Sigmoid colon (tissue), 7 donors: ENCODE measurements at places on chromosomes 2 and 18. TPM values are rescaled to one million over a fixed set of nuclear protein-coding genes. Genes with fewer than 3 reads are reported as not detected.

DNA sequence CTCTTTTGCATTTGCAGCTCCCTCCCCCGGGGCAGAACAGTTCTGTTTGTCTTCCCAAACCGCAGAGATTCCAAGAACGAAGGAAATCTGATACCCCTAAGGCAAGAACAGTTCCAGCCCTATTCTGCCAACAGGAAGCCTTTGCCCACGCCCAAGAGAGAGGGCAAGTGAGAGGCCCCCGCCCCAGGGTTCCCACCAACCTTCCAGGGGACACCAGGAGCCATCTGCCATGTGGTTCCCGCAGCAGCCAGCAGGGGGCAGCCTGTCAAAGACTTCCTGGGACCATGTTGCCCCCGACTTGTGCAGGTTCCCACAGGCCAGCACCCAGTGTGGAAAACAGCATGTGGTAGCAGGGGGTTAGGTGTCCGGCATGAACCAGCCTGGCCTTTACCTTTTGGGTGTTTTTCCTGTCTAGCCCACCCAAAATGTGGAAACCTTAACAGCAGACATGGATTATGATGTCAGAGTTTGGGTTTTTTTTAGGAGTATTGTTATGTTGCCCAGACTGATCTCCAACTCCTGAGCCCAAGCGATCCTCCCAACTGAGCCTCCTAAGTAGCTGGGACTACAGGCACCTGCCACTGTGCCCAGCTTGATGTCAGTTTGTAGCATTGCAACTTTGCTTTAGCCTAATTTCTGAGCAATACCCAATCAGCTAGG, 21.7 kb upstream of the EFHD1 start:
- no peaks in the 10 kb centered on the region for H3K4me1 ChIP-seq
- no peak overlapping the region for H3K4me3 ChIP-seq
- DNase-seq = no peak
- no peaks in the 10 kb centered on the region for H3K36me3 ChIP-seq
- H3K27ac ChIP-seq = no peak overlapping the region

DNA sequence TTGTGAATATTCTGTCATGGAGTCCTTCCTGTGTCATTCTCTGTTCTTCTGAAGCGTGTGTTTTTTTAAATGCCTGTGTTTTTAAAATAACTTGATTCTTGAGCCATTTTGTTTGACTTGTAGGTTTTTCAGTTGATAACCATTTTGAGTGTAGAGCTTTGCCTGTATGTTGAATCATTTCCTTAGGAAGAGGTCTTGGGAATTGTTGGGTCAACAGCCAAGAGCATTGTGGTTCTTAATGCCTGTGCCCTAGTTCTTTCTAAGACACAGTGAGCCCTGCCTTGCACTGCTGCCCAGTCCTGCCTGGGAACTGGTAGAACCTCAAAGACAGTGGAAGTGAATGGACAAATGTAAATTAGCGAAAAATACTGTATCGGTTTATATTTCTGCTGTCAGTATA, 25.9 kb downstream of the RAB12 start:
- no peak for DNase-seq
- no peaks in the 10 kb centered on the region for H3K27me3 ChIP-seq
- H3K4me1 ChIP-seq = no peaks in the 10 kb centered on the region

DNA sequence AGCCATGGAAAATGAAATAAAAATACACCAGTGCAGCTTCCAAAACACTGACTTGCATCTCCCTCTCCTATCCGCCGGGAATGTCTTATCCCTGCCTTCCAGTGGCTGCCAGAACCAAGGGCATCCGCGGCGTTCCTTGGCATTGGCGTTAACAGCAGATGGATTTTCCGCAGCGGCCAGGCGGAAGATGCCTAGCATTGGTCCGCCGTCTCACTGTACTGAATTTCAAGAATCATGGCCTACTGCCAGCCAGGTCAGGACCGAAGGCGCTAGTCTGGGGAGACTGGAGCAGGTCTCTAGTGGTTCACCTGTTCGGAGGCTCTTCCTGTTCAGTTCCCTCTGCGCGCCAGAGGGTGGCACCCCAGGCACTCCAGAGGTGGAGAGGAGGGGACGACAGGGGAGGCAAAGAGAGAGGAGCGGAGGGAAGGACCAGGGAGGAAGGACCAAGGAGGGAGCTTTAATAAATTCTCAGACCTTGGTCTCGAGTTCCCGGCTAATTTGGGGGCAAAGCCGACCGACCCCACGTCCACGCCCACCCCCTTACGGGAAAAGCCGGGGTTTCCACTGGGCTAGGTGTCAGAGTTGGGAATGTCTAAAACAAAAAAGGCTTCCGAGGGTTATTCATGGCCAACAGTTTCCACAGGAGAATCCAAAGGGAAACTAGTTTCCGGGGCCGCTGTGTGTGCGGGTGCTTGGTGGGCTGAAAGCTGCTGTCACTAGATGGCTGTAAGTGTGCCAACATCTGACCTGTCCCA, 3.7 kb upstream of the BCL2L11 start:
- H3K36me3 ChIP-seq = no peaks in the 10 kb centered on the region
- H3K27me3 ChIP-seq = peaks cover 80% of the 10 kb centered on the region
- peak; percentile 81 for DNase-seq
- peak overlapping the region; percentile 76 for H3K4me3 ChIP-seq
- H3K4me1 ChIP-seq = peaks cover 48% of the 10 kb centered on the region

- no peaks in the 10 kb centered on the region for H3K4me1 ChIP-seq
- H3K27me3 ChIP-seq = no peaks in the 10 kb centered on the region
- DNase-seq = no peak
- H3K4me3 ChIP-seq = no peak overlapping the region
- H3K36me3 ChIP-seq = no peaks in the 10 kb centered on the region
Measured at GRCh38 chr18:22267225-22267624, 97.8 kb downstream of the GATA6 start.

DNA sequence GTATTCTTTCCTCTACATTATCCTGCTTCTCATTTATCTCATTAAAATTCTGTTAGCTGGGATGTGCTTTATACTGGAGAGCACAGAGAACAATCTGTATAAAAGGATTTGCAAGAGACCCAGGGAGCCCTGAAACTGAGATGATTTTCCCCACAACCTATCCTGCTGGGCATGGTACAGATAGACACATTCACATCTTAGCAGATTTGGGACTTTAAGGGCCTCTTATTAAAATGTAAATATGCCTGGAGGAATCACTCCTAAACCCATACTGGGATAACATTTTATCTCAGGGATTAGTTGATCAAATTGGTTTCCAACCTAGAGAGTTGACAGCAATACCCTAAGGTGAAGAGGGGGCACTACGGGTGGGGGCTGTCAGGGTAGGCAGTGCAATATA, 45.5 kb downstream of the AOX1 start:
- no peaks in the 10 kb centered on the region for H3K36me3 ChIP-seq
- DNase-seq = no peak
- H3K4me3 ChIP-seq = no peak overlapping the region
- no peaks in the 10 kb centered on the region for H3K27me3 ChIP-seq
- no peaks in the 10 kb centered on the region for H3K4me1 ChIP-seq
- no peak overlapping the region for H3K27ac ChIP-seq

GRCh38 chr2:63580651-63581297, 7.5 kb downstream of the WDPCP start:
- no peaks in the 10 kb centered on the region for H3K36me3 ChIP-seq
- no peaks in the 10 kb centered on the region for H3K27me3 ChIP-seq
- peak overlapping the region; percentile 68 for H3K27ac ChIP-seq
- no peak overlapping the region for H3K4me3 ChIP-seq

DNA sequence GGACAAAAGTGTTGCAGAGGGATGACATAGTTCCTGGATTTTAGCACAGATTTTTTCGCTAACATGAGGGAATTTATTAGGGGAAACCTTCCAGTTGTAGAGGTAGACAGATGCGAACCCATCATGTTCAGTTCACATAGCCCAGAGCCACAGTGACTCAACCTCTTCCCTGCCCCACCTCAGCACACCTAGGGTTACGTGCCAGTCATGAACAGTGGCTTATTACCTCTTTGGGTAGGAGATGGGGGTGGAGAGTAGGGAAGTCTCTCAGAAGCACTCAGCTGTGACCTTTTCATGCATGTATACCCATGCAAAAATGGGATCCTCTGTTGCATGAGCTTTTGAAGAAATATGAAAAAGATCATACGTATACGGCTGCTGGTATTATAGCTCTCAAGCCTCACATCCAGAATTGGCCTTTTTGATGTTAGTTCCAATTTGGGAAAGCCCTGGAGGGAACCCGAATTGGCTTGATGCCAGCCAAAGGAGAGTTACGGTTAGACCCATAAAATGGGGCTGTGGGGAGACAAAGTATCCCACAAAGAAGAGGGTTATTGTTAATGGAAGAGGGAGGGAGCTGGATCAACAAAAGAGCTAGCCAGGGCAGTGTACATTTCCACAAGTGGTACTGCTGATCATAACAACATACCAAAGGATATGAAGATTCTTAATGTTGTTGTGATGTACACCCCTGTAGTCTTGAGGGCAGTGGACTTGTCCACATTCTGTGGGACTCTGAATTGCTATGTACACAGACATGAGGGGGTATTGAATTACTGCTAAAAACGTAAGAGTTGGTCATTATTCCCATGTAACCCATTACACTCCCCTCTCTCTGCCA, 4.9 kb downstream of the TANC1 start:
- H3K36me3 ChIP-seq = no peaks in the 10 kb centered on the region
- DNase-seq = no peak
- H3K27ac ChIP-seq = no peak overlapping the region
- H3K27me3 ChIP-seq = no peaks in the 10 kb centered on the region

GRCh38 chr18:10074110-10074509, 160.3 kb downstream of the VAPA start:
- no peak for DNase-seq
- no peaks in the 10 kb centered on the region for H3K27me3 ChIP-seq
- H3K4me1 ChIP-seq = no peaks in the 10 kb centered on the region
- H3K27ac ChIP-seq = no peak overlapping the region

GRCh38 chr2:127588241-127588640, 52.8 kb downstream of the MYO7B start:
- H3K4me3 ChIP-seq = no peak overlapping the region
- no peaks in the 10 kb centered on the region for H3K36me3 ChIP-seq
- DNase-seq = no peak
- H3K27me3 ChIP-seq = no peaks in the 10 kb centered on the region
- no peaks in the 10 kb centered on the region for H3K4me1 ChIP-seq

GRCh38 chr2:75428060-75428459, 132.7 kb downstream of the EVA1A start:
- no peak overlapping the region for H3K4me3 ChIP-seq
- no peak for DNase-seq
- H3K27ac ChIP-seq = no peak overlapping the region
- no peaks in the 10 kb centered on the region for H3K4me1 ChIP-seq

DNA sequence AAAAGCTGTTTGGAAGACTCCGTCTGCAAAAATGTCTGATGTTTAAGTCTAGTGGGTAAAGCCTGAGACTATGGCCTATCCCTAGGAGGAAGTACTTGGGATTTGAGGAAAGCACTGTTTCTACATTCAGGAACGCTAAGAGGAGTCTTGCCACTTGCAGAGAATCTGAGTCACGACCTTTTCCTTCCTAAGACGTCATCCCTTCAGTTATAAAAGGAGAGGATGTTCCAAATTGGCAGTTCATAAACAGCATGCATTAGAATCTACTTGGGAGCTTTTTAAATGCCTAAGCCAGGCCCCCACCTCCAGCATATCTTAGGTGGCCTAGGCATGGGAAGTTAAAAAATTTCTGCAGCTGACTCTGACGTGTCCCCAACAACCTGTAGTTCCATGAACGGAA, 125.9 kb downstream of the TTC32 start:
- no peak overlapping the region for H3K4me3 ChIP-seq
- DNase-seq = no peak
- H3K27ac ChIP-seq = no peak overlapping the region
- H3K4me1 ChIP-seq = peaks cover 28% of the 10 kb centered on the region
- H3K36me3 ChIP-seq = no peaks in the 10 kb centered on the region

- H3K27ac ChIP-seq = no peak overlapping the region
- H3K36me3 ChIP-seq = no peaks in the 10 kb centered on the region
- H3K27me3 ChIP-seq = no peaks in the 10 kb centered on the region
- H3K4me3 ChIP-seq = no peak overlapping the region
- no peak for DNase-seq
Measured at GRCh38 chr2:11506611-11506969, 27.3 kb upstream of the GREB1 start.

DNA sequence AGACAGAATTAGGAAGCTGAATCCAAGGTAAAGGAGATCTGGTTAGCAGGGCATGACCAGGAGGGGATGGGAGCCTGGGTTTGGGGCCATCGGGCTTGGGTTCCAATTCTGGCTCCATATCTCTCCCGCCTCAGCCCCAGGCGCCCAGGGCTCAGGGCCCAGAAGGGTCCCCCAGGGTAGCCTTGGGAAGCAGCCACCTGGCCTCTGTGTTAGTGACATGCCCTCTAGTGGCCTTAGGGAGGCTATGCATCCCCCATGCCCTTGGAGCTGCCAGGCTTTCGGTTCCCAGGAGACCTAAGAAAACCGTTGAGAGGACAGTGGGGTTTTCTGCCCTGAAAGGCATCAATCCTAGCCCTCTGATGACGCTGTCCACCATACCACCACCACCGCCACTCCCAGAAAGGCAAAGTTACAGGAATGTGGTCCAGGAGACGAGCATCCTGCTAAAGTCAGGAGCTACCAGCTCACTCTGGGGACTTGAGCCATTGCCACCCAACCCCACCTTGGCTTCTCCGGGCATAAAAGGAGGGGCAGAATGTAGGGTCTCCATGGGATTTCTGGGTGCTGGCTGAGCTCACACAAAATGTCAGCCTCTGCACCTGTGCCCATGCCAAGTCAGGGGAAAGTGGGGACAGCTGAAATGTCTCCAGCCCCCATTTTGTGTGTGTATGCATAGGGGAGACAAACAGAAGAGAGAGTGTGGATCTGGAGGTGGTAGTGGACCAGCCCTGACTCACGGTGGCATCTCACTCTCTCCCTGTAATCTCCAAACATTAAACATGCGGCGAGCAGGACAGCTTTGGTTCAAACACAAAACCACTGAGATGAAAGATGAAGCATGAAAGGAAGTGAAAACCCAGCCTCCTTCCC, 56.5 kb downstream of the EMX1 start:
- no peaks in the 10 kb centered on the region for H3K36me3 ChIP-seq
- H3K27me3 ChIP-seq = no peaks in the 10 kb centered on the region
- H3K4me1 ChIP-seq = no peaks in the 10 kb centered on the region
- H3K4me3 ChIP-seq = no peak overlapping the region
- H3K27ac ChIP-seq = no peak overlapping the region

DNA sequence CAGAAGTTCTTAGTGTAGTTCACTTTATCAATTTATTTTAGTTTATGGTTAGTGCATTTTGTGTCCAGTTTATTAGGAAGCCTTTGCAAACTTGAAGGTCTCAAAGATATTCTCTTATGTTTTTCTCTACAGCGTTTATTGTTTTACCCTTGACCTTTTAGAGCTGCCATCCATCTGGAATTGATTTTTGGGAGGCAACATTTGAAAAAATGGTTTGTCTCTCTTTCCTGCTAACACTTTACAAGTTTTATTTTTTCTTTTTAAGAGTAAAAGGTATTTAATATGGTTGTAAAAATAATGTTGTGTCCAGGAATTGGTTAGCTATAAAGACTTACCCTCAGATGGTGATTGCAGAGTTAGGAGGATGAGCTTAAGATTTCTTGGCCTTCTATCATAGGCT, 14.0 kb downstream of the GORASP2 start:
- no peaks in the 10 kb centered on the region for H3K27me3 ChIP-seq
- H3K4me3 ChIP-seq = no peak overlapping the region
- no peak overlapping the region for H3K27ac ChIP-seq
- no peaks in the 10 kb centered on the region for H3K4me1 ChIP-seq
- no peaks in the 10 kb centered on the region for H3K36me3 ChIP-seq

REG3A gene
- total RNA-seq = not detected

ASIC4 gene
- not detected for total RNA-seq

GPR17 gene
- total RNA-seq = 0.36 TPM

CPLX4 gene
- total RNA-seq = 0.33 TPM

ACMSD gene
- total RNA-seq = not detected

VSNL1 gene
- 0.36 TPM for total RNA-seq

APLF gene
- 11.1 TPM for total RNA-seq

CD8B2 gene
- not detected for total RNA-seq

TGFA gene
- total RNA-seq = 0.33 TPM

PSMA8 gene
- not detected for total RNA-seq

TNFAIP6 gene
- 3.6 TPM for total RNA-seq

CCDC141 gene
- 3.1 TPM for total RNA-seq

ARHGAP15 gene
- 5.7 TPM for total RNA-seq
